ENCODE measurements at places on chromosomes 7 and 10.

DNA sequence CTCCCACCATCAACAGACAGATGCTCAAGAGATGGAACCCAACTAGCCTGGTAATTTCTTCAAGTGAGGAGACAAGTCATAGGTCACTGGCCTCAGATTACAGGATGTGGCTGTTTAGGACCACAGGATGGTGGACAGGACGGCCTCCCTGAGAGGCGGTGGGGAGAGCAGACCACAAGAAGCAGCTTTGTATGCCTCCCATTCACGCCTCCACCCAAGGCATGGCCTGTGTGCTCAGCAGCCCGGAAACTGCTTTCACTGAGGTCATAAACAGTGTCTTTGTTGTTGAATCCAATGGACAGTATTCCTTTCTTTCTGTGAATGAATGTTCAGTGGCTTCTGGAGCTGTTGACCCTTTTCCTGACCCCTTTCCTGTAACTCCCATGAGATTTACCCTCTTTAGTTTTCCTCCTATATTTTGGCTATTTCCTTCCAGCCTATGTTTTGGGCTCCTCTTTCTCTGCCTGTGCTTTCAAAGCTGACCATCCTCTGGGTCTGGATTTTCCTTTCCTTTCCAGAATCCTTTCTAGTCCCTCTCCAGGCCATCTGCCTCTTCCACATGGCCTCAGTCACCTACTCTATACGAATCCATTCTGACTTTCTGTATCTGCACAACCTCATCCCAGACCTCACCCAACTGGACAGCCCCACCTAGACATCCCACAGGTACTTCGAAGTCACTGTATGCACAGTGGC is 32.4 kb upstream of the INPP5F start:
- DNase-seq = no peak

DNA sequence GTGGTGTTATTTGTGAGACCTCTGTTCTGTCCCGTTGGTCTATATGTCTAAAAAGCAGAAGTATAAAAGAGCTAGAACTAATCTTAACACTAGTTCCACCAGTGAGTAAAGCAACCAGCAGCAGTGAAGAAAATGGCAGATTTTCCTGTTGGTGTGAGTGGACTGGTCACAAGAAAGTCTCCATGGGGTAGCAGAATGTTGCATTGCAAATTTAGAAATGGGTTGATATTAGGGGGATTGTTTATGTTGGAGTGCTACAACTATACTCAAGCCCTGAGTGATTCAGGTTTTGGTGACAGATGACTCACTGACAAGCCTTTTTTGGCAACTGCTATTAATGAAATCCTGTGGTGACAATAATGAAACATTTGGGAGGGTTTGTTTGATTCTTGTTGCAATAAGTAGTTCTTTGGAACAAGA is 5.6 kb downstream of the AVL9 start:
- no peak for DNase-seq

DNA sequence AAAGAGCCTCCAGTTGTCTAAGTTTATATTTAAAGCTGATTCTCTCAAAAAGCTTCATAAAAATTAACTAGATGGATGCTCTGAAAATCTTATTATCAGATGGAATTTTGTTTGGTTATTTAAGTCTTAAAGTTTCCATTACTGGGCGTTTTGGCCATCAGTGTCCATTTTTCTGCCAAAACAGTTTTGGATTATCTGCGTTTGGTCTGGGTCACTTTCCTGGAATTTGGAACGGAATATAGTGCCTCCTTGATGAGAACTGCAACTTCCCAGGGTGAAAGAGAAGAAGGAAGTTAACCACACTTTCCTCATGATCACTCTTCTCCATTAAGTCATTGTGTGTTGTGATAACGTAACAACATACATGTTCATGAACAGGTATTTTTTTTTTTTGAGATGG is 764.9 kb upstream of the AUTS2 start:
- DNase-seq = no peak

DNA sequence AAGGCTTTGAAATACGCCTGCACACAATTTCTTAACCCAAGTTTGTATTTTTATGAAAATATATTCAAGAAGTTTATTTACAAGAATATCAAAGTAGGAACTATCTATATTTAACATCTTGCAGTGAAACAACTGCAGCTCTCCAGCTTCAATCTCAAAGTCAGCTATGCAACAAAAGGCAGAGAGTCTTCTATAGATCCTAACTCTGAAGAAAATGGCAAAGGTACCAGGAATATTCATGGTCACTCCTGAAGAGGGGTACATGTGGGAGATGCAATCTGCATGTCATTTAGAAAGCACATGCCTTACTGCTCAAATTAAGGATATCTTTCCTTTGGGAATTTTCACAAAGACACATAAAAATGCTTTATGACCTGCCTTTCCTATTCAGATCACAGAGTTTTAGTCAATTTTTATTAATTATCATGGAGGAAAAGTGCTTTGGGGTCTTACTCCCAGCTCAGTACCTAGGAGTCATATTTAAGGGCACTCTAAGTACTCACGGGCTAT is 1.5 kb downstream of the ANK3 start:
- no peak for DNase-seq

GRCh38 chr10:110022716-110023504 is 15.1 kb downstream of the ADD3 start:
- DNase-seq = no peak

DNA sequence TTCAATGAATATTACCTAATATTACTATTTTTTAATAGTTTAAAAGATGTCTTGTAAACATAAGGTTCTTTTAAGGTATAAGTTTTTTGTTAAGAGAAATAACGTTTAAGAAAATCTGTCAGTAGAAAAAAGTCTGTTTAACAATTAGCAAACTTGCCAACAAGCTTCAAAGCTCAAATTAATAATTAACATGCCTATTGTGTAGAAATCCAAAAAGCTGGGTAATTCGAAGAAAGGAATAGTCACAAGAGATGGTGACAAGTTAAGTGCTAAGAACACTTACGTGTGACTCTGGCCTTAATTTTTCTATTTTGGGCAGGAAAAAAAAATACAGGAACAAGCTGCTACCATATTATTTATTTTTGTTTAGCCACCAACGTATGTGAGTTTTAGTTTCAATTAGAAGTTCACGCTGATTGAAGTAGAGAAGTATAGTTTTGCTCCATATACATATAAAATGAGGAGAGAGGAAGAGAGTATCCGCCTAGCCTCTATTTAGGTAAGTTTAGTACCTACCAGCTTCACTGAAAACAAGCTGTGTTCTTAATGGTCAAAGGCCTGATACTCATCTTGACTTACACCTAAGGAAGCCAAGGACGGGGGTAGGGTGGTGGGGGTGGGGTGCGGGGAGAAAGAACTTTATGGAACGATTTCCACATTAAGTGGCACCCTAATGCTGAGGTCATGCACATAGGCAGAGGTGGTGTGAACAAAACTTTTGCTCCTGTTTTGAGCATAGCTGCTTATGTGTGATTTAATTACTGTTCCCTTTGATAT is 43.4 kb upstream of the AGBL3 start:
- DNase-seq = no peak

GRCh38 chr7:28364082-28364481 is 48.2 kb upstream of the CREB5 start:
- DNase-seq = no peak

DNA sequence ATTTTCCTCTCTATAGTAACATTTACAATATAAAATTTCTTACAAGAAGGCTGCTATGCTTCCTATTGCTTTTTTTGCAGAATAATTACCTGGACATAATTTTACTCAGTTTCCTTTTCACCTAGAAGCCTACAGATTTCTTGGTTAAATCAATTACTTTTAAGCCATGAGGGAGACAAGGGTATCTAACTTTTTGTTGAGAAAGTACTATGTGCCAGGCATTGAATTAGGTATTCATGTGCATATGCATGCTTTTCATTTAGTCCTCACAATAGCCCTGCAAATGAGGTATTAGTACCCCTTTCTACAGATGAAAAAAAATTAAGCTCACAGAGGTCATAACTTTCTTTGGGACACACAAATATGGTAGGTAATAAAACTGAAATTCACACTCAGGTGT is 16.4 kb downstream of the PCGF6 start:
- no peak for DNase-seq
